Eye (tissue), 1 donor: ENCODE measurements at places on chromosomes 2 and 18.

DNA sequence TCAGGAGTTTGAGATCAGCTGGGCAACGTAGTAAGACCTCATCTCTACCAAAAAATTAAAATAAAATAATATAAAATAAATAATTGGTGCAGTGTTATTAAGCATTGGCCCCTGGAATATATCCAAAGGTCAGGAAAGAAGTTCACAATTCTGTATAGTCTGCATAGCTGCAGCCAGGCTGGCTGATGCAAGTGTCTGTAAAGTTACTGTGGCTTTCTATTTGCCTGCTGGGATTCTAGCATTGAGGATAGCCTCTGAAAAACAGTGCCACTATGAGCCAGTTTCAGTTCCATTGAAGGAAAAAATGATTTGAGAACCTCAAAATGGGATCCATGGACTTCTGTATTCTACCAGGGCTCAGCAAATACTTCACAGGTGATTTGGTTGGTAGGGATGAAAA is 208.6 kb downstream of the PARD3B start:
- no peak for DNase-seq

DNA sequence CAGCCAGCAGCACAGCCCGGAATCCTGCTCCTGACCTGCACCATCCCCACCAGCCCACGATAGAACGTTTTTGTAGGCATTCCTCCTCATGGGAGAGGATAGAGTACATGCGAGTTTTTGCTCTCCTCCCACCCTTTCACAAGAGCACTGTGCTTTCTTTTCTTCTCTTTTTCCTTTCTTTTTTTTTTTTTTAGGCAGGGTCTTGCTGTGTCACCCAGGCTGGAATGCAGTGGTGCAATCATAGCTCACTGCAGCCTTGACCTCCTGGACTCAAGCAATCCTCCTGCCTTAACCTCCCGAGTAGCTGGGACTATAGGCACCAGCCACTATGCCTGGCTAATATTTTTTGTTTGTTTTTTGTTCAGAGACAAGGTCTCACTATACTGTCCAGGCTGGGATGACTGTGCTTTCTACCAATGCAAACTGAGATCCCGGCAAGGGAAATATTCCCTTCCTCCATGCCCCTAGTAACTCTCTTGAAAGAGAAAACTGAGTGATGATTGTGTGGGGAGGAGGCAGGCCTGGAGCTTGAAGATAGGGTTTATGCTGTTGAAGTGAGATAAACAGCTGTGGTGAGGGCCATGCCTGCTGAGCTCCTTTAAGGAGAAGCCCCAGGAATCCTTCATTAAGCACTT is 82.6 kb upstream of the TXNDC2 start:
- DNase-seq: no peak

- no peak for DNase-seq
Measured at GRCh38 chr2:176445956-176446355, 176.7 kb downstream of the MTX2 start.

- no peak for DNase-seq
Measured at GRCh38 chr2:18966131-18966530, 376.8 kb upstream of the NT5C1B start.

DNA sequence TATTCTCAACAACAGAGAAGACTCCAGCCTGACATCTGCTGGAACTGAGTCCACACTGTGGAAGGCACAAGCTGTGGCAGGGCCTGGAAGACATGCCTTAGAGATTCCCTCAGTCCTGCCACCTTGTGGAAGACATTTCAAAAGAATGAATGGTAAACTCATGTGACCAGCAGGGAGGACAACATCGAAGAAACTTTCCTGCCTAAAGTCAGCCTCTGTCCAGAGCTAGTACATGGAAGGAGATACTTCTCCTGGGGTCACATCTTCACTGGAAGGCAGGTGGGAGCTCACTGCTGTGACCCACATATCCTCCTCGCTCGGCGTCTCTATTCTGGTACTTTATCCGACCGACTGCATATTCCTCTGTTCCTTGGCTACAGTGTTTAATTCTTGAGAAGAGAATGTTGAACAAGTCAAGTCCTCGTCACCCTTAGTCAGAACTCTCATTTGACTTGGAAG is 59.5 kb downstream of the PUM2 start:
- DNase-seq: peak; percentile 87

GRCh38 chr2:1652034-1652790 is 92.1 kb downstream of the PXDN start:
- DNase-seq: no peak

DNA sequence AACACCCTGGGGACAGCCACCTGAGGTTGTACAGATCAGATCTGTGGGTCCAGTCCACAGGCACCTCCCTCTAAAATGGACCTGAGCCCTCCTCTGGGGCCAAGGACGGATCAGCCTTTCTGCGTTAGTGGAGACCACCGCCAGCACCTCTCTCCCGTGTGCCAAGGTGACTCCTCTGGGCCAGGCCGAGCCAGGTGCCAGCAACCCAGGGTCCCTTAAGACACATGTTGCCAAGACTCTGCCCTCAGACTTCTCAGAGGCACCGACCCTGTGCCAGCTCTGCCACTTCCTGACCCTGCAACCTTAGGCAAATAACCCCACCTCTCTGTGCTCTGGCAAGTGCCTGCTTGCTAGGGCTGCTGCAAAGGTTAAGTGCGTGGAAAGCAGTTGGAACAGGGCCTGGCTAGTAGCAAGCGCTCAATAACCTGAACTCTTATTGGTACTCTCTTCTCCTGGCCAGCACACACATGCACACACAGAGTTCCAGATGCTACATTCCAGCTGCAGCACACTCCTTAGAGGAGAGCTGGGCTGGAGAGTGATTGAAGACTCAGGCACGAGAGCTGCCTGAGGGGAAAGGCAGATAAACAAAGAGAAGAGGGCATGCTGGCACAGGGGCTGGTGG is 105.6 kb downstream of the TNS1 start:
- no peak for DNase-seq

GRCh38 chr18:45557779-45558178 is 57.5 kb upstream of the SLC14A2 start:
- no peak for DNase-seq

DNA sequence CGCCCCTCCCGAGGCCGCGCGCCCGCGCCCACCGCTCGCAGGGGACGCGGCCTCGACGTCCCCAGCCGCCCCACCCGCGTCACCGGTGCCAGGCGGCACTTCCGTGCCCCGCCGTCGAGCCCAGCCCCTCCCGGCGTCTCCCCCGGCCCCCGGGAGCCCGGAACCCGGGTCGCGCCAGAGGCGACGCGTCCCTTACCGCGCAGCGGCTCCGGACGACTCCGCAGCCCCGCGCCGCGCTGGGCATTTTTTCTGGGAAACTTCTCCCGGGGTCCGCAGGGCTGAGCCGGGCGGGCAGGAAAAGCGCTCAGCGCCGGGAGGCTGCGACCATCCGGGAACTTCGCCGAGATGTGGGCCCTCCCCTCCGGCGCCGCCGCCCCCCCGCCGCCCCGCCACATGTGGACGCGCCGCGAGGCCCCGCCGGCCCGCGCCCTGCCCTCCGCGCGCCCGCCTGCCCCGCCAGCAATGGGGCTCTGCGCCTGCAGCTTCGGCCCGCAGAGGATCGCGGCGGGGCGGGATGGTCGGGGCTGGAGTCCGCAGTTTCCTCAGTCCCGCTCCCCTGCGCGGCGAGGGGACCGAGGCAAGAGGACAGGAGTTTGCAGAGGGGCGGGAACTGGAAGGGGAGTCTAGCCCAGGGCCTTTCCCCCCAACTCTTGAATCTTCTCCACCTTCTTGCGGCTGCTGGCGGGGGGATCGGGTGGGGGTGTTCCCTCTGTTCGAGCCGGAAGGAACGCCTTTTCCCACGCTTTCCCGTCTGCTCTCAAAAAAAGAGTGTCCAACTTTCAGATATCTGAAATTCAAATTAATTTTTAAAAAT is 81.5 kb downstream of the CHRNA1 start:
- DNase-seq: peak; percentile 82

DNA sequence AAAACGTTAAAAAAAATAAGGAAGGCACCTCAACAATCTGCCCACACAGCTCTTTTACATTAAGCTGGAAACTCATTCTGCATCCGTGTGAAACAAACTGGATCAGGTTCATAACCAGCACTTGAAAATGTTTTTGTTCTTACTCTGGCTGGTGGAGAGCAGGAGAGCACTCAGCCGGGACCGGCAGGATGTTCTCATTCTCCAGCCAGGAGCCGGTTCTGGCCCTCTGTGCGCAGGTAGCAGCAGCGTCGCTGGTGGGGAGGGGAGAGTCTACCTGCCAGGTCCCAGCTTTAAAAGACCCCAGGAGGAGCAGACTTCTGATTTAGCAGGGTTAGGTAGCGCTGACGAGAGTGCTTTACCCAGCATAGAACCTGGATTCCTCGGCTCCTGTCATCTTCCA is 834.9 kb upstream of the SALL3 start:
- no peak for DNase-seq

- no peak for DNase-seq
Measured at GRCh38 chr18:48983793-48984437, 33.1 kb upstream of the SMAD7 start.

DNA sequence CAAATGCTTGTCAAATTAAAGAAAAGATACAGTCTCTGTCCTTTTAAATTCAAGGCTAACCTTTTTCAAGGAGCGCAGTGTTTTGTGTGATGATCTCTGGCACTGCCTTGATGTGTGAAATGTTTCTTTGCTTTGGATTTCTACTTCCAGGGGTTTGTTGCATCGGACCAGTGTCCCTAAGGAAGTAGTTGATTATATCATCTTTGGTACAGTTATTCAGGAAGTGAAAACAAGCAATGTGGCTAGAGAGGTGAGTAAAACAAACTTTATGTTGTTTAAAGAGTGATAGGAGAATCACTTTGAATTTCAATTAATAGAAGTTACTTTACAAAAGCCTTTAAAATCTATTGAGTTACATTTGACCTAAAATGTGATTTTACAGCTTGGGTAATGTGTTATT is 28.8 kb downstream of the HADHB start:
- no peak for DNase-seq

GRCh38 chr2:24717263-24717951 is 75.8 kb downstream of the PTRHD1 start:
- DNase-seq: no peak

DNA sequence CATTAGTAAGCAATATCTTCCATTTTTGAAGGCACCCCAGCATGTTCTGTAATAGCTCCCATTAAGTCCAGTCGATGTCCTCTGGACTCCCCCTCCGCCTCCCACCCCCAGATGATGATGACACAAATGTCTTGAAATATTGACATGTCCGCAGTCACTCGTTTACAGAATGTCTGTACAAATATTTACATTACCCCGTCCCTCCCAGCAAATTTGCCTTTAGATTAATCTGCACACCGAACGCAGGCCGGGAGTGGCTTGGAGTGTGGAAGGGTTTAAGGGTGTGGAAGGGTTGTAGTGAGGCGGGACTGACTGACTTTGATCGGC is 853 bp upstream of the OSBPL6 start:
- DNase-seq: no peak

DNA sequence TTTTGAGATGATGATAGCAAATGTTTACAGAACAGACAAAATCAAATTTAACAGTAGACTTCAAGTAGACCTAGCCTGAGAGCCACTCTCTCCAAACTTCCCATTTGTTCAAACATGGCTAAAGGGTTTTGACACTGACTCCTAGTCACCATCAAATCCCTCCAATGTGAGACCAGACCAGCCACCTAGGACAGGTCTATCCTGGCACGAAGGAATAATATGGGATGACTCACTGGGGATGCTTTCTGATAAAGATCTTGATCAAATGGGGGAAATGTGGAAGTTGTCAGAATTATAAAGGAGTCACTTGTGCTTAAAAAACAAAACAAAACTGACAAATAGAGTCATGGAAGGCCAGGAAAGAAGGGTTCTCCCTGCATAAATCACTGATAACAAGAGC is 95.7 kb downstream of the EDAR start:
- DNase-seq: no peak

- DNase-seq: no peak
Measured at GRCh38 chr2:208266553-208266893, 468 bp downstream of the PIKFYVE start.

- no peak for DNase-seq
Measured at GRCh38 chr2:223227338-223227737, 175.3 kb downstream of the KCNE4 start.

DNA sequence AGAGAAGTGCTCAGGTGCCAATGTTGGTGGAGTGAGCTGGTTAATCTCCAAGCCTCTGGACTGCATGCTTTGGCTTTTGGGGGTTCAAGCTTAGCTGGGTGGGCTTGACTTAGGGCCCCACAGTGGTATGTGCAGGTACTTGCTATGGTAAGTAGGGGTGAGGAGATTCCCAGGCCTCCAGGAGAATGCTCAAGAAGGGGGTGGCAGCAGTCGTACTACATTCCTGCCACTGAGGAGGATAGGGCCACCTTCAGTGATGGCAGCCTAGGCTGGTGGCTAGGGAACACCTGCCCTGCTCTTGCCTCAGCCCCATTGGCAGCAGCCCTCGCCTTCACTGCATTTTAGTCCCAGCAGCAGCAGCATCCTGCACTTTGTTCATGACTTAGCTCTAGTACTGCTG is 55.6 kb upstream of the MYL1 start:
- DNase-seq: no peak

GRCh38 chr2:179655627-179656026 is 205.8 kb downstream of the ZNF385B start:
- no peak for DNase-seq

DNA sequence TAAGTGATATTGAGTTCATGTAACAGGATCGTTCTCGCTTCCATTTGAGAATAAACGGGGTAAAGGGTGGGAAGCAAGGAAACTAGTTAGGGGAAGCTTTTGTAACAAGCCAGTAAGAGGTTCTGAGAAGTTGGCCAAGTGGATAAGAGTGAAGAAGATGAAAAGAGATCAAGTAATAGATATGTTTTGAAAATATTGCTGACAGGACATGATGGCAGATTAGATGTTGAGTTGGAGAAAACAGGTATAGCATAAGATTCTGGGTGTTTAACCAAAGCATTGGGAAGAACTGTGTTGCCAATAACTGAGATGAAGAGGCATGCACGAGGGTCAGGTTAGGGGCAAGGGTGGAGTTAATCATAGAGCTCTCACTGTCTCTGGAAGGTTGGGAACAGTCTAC is 330.0 kb upstream of the LRRTM1 start:
- no peak for DNase-seq

DNA sequence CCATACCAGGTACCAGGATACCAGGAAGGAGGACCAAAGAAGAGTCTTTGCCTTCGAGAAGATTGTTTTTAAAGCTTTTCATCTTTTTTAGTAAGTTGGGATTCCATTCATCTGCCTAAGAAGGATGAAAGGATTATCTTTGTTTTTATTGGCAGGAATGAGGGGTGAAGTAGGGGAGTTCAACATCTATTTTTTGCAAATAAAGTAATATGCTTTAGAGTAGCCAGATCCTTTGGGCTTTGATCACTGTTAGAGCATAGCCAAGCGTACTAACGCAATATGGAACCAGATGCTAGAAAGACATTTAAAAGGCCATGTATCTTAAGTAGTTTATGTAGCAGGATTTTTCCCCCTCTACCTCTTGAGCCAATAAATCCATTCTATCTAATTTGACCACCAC is 133.0 kb downstream of the PRPF40A start:
- no peak for DNase-seq

GRCh38 chr2:64604155-64604554 is 49.6 kb downstream of the SERTAD2 start:
- DNase-seq: no peak

GRCh38 chr2:64568836-64569235 is 44.7 kb downstream of the AFTPH start:
- DNase-seq: no peak

GRCh38 chr2:53886406-53887280 is 26.9 kb upstream of the GPR75 start:
- no peak for DNase-seq

- DNase-seq: peak; percentile 40
Measured at GRCh38 chr2:1740716-1741589, 3.4 kb downstream of the PXDN start.

- DNase-seq: peak; percentile 71
Measured at GRCh38 chr18:6776188-6776587, 46.7 kb downstream of the ARHGAP28 start.
